ENCODE measurements at places on chromosomes 16 and 17. TPM values are rescaled to one million over a fixed set of nuclear protein-coding genes. Genes with fewer than 3 reads are reported as not detected.

DNA sequence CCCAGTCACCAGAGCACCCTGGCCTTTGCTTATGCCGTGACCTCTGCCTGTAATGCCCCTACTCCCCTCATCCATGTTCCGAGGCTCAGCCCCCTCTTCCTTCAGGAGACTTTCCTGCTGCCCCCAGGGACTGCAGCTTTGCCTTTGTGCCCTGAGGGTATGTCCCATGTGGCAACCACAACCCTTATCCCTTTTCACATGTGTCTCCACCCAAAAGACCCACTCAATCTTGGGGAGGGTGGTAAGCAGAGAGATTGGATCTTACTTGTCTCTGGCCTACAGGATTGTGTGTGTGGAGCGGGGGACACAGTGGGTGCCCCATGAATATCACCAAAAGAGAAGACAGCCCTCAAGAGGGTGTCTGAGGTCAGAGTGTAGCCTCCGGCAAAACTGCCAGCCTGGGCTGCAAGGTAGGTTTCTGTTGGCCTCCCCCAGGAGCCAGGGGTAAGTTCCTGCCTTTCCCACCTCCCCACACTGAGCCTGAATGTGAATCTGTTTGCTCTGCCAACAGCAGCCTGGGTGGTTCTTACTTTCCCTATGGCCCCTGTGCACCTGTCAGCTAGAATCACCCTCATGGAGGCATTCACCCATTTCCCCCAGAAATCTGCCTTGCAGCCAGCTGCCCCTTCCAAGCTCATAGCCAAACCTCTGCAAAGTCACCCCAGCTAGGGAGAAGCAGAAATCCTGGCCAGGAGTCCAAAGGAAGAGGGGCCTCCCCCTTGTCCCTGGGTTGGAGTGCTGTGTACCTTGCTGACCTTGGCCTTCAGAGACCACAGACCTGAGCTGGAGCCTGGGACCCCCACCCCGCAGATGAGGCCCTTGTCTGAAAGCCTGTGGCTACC, 11.5 kb upstream of the C17orf113 start:
- no peak overlapping the region for H3K4me3 ChIP-seq
- H3K27ac ChIP-seq, result no peak overlapping the region
- no peaks in the 10 kb centered on the region for H3K36me3 ChIP-seq
- H3K27me3 ChIP-seq, result peaks cover 56% of the 10 kb centered on the region

GRCh38 chr17:63841350-63842172, 924 bp downstream of the SMARCD2 start:
- H3K4me3 ChIP-seq, result peak overlapping the region; percentile 84
- H3K36me3 ChIP-seq, result peaks cover 33% of the 10 kb centered on the region
- peak overlapping the region; percentile 77 for H3K27ac ChIP-seq
- no peak for DNase-seq
- H3K4me1 ChIP-seq, result peaks cover 11% of the 10 kb centered on the region
- no peaks in the 10 kb centered on the region for H3K27me3 ChIP-seq

DNA sequence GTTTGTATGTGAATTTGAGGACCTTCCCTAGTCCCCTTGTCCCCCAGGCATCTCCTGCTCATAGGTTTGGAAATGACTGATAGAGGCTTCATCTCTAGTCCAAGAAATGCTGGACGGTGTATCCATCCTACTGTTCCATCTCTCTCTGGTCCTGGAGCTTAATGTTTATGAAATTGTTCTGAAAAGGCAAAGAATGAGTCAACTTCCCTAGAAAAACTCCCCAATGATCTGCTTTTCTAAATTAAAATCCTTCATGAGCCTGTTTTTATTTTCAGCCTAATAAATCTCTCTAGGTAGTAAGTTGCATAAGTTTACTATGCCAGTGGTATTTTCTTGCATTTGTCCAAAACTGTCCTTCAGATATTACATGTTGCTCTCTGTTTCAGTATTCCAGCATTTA, 2.1 kb upstream of the IGSF6 start:
- peaks cover 16% of the 10 kb centered on the region for H3K36me3 ChIP-seq
- H3K27ac ChIP-seq, result no peak overlapping the region
- no peak overlapping the region for H3K4me3 ChIP-seq
- no peaks in the 10 kb centered on the region for H3K27me3 ChIP-seq

DNA sequence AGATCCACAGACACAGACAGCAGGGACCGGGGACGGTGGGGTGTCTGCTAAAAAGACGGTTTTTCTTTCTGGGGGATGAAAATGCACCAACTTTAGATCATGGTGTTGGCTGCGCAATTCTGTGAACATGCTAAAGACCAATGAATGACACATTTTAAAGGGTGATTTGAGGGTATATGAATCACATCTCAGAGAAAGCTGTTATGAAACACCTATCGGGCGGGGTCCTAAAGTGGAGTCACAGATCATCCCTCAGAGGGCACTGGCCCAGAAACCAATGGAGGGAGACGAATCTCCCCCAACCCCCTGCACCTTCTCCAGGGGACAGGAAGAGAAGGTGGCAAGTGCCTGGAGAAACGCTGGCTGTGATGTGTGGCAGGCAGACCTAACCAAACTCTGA, 26.0 kb downstream of the KLHDC4 start:
- no peaks in the 10 kb centered on the region for H3K4me1 ChIP-seq
- H3K36me3 ChIP-seq, result peaks cover 34% of the 10 kb centered on the region
- no peaks in the 10 kb centered on the region for H3K27me3 ChIP-seq
- H3K4me3 ChIP-seq, result no peak overlapping the region
- DNase-seq, result no peak

GRCh38 chr16:8946544-8946943, 17.2 kb downstream of the USP7 start:
- H3K4me3 ChIP-seq, result no peak overlapping the region
- no peak for DNase-seq
- H3K27me3 ChIP-seq, result no peaks in the 10 kb centered on the region

DNA sequence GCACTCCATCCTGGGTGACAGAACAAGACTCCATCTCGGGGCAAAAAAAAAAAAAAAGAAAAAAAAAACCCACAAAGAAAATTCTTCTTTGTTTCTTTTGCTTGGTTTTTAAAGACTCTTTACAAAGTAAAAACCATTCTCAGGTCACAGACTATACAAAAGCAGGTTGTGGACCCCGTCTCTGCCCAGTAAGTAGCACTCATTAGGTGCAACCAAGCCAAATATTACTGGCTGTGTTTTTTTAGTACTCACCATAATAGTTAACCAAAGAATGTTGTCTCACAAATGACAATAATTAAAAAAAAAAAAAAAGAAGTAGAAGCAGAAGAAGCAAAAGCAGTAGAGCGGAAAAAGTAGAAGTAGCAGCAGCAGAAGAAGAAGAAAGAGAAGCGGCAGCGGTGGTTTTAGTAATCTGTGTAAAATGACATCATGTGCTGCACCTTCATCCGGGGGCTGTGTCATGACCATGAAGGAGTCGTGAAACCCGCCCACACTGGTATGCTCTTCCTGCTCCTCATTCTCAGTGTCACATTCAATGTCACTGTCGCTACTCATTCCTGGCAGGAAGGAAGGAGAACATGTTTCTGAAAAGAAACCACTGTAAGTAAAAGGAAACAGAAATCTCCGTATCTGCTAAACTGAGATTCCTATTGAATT, 105.4 kb downstream of the TRIM37 start:
- no peak overlapping the region for H3K4me3 ChIP-seq
- no peak overlapping the region for H3K27ac ChIP-seq
- no peaks in the 10 kb centered on the region for H3K27me3 ChIP-seq
- DNase-seq, result peak; percentile 28
- no peaks in the 10 kb centered on the region for H3K36me3 ChIP-seq

DNA sequence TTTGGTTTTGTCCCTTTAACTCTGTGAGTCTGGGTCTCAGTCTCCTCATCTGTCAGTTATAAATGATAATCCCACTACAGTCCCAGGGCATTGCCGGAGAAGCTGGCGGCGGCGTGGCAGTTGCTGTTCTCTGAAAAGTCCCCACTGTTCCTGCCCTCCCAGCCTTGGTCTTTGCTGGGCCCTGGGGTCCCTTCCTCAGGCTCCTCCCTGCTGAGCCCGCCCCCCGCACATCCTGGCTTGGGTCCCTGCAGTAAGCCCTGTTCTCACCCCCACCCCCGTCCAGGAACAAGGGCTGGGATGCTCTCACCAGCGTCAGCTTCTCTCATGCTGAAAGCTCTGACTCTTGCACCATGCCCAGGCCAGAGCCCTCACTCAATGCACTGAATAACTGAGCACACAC, 35.3 kb upstream of the PEMT start:
- no peaks in the 10 kb centered on the region for H3K36me3 ChIP-seq
- no peak for DNase-seq
- no peak overlapping the region for H3K4me3 ChIP-seq
- H3K27me3 ChIP-seq, result peaks cover 6% of the 10 kb centered on the region
- no peak overlapping the region for H3K27ac ChIP-seq

The LGALS9 gene
- total RNA-seq, result 93.1 TPM

DNA sequence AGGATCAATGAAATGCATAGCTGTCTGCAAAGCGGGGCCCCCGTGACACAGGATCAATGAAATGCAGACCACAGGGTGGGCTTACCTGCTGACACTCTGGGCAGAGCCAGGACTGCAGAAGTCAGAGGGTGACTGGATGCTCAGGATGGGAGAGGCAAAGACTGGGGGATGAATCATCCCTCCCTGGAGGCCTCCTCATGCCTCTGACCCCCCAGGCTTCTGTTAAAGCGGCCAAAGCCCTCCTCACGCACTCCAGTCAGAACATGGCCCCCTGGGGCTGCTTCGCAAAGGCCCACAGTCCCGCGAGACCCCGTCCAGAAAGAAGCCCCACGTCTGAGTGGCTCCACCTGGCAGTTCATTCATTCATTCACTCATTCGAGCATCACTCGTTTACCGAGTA, 38.4 kb upstream of the FOXF1 start:
- H3K36me3 ChIP-seq, result no peaks in the 10 kb centered on the region
- H3K4me3 ChIP-seq, result no peak overlapping the region
- H3K27me3 ChIP-seq, result peaks cover 98% of the 10 kb centered on the region
- DNase-seq, result no peak
- H3K4me1 ChIP-seq, result no peaks in the 10 kb centered on the region

The NKD1 gene
- total RNA-seq, result 0.20 TPM

DNA sequence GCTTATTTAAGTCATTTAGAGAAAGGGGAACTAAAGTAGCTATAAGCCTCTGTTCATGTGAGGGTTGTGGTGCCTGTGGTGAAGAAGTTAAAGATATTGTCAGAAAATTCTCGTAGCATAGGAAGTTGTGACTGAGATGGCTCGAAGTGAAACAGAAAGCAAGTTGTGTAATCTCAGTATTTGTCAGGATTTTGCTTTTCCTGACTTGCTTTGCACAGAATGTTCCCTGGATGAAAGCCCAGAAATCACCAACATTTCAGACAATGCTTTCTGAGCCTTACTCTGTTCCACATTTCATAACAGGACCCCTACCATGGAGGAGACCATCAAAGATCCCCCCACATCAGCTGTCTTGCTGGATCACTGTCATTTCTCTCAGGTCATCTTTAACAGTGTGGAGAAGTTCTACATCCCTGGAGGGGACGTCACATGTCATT, 10.6 kb downstream of the CALCOCO2 start:
- DNase-seq, result no peak
- no peak overlapping the region for H3K4me3 ChIP-seq
- no peak overlapping the region for H3K27ac ChIP-seq
- no peaks in the 10 kb centered on the region for H3K27me3 ChIP-seq

The EVPL gene
- 59.7 TPM for total RNA-seq

- H3K4me3 ChIP-seq, result no peak overlapping the region
- H3K4me1 ChIP-seq, result no peaks in the 10 kb centered on the region
- H3K27ac ChIP-seq, result no peak overlapping the region
- peak; percentile 24 for DNase-seq
Measured at GRCh38 chr17:9959377-9959981, 54.4 kb upstream of the RCVRN start.

GRCh38 chr16:29984137-29984763, 10.6 kb downstream of the TAOK2 start:
- H3K36me3 ChIP-seq, result peaks cover 48% of the 10 kb centered on the region
- H3K4me3 ChIP-seq, result no peak overlapping the region
- no peak overlapping the region for H3K27ac ChIP-seq
- no peak for DNase-seq
- no peaks in the 10 kb centered on the region for H3K27me3 ChIP-seq
- no peaks in the 10 kb centered on the region for H3K4me1 ChIP-seq

The PLXDC1 gene
- 0.39 TPM for total RNA-seq

The KREMEN2 gene
- 0.51 TPM for total RNA-seq

GRCh38 chr17:7897773-7898172, 9.2 kb downstream of the CHD3 start:
- no peaks in the 10 kb centered on the region for H3K4me1 ChIP-seq
- no peak overlapping the region for H3K27ac ChIP-seq
- peaks cover 41% of the 10 kb centered on the region for H3K36me3 ChIP-seq
- no peaks in the 10 kb centered on the region for H3K27me3 ChIP-seq

- H3K4me1 ChIP-seq, result no peaks in the 10 kb centered on the region
- DNase-seq, result no peak
- H3K27ac ChIP-seq, result no peak overlapping the region
- no peak overlapping the region for H3K4me3 ChIP-seq
Measured at GRCh38 chr16:86156155-86156554, 257.2 kb downstream of the IRF8 start.

GRCh38 chr16:81817789-81818567, 38.9 kb downstream of the PLCG2 start:
- H3K27me3 ChIP-seq, result peaks cover 74% of the 10 kb centered on the region
- H3K4me1 ChIP-seq, result no peaks in the 10 kb centered on the region
- no peaks in the 10 kb centered on the region for H3K36me3 ChIP-seq
- DNase-seq, result no peak
- no peak overlapping the region for H3K27ac ChIP-seq
- no peak overlapping the region for H3K4me3 ChIP-seq

- no peak overlapping the region for H3K4me3 ChIP-seq
- peaks cover 21% of the 10 kb centered on the region for H3K27me3 ChIP-seq
- H3K4me1 ChIP-seq, result peaks cover 40% of the 10 kb centered on the region
- peaks cover 10% of the 10 kb centered on the region for H3K36me3 ChIP-seq
- H3K27ac ChIP-seq, result no peak overlapping the region
Measured at GRCh38 chr17:40445751-40446468, 2.7 kb downstream of the IGFBP4 start.

DNA sequence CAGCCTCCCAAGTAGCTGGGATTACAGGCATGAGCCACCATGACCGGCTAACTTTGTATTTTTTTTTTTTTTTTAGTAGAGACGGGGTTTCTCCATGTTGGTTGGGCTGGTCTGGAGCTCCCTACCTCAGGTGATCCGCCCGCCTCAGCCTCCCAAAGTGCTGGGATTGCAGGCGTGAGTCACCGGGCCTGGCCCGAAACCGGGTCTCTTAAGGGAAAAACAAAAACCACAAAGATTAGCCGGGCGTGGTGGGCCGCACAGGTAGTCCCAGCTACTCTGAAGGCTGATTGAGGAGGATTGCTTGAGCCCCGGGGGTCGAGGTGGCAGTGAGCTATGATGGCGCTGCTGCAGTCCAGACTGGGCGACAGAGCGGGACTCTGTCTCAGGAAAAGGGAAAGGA, 19.9 kb upstream of the RBL2 start:
- H3K27me3 ChIP-seq, result no peaks in the 10 kb centered on the region
- peak; percentile 56 for DNase-seq
- H3K36me3 ChIP-seq, result peaks cover 12% of the 10 kb centered on the region
- peak overlapping the region; percentile 59 for H3K27ac ChIP-seq
- H3K4me3 ChIP-seq, result peak overlapping the region; percentile 70

GRCh38 chr17:4142107-4142900, 526 bp downstream of the ZZEF1 start:
- peak; percentile 6 for DNase-seq
- no peaks in the 10 kb centered on the region for H3K27me3 ChIP-seq
- H3K27ac ChIP-seq, result peak overlapping the region; percentile 44

Measured in Calu3 (cell line).